Stimulated activated CD8-positive, alpha-beta memory T cell treated with anti-CD3 and anti-CD28 coated beads, Interleukin-4, amount 100 ng/mL, for 1 hour (primary cell): ENCODE measurements at places on chromosomes 4 and X.
A peak's percentile ranks its signal among the peaks of the same experiment; 100 is the strongest.

DNA sequence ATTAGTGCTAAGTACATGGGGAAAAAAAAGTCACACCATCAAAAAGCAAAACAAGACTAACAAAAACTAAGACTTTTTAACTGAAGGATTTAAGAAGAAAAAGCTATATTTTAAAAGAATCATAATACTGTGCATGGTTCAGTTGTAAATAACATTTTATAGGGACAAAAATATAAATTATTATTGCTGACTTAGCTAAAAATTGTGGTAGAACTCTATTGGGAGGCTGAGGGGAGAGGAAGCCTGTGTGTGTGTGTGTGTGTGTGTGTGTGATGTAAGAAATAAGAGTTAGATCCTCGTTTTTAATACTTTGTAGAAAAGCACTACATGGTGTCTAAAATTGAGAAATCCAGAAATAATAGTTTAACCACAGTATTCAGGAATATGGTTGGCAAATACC, 1950.9 kb upstream of the TENM3 start:
- DNase-seq = no peak

DNA sequence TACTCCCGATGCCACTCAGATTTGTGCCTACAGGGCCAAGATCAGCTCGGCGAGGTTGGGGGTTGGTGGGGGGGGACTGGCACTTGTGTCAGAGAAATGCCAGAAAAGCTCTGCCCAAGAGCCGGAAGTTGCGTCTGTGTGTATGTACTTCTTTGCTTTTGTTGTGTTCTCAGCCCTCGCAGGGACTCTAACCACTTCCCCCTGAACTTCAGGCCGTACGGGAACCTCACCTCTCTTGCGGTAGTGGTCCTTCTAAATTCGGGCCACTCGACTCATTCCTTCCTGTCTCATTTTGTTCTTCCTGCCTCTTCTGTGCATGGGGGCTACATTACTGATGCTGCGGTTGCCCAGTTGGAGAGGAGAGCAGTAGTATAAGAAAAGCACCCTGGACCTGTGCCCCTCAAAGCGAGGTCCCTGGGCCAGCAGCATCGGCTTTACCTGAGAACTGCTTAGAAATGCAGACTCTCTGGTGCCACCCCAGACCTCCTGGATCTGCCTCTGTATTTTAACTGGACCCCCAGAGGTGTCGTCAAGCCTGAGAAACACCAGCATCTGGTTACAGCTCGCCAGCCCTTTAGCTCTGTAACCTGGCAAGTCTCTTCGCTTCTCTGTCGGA, 146.3 kb upstream of the RPS6KA3 start:
- DNase-seq = peak; percentile 7

GRCh38 chrX:120660637-120661036, 30.8 kb upstream of the C1GALT1C1 start:
- no peak for DNase-seq

DNA sequence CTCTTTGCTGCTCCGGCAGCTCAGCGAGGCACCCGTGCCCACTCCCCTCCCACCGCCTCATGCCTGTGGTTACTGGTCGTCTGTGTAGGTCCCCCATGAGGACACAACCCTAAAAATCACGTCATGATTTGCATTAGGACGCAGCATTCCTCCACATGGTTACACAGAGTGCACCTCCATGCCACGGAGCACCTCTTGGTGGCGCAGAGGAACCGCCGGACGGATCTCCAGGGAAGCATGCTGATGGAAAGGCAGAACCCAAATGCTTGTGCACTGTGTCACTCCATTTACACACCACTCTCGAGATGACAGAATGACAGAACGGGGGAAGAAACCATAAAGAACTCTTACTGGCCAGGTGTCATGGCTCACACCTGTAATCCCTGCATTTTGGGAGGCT, 22.4 kb downstream of the FAM53A start:
- DNase-seq = no peak

DNA sequence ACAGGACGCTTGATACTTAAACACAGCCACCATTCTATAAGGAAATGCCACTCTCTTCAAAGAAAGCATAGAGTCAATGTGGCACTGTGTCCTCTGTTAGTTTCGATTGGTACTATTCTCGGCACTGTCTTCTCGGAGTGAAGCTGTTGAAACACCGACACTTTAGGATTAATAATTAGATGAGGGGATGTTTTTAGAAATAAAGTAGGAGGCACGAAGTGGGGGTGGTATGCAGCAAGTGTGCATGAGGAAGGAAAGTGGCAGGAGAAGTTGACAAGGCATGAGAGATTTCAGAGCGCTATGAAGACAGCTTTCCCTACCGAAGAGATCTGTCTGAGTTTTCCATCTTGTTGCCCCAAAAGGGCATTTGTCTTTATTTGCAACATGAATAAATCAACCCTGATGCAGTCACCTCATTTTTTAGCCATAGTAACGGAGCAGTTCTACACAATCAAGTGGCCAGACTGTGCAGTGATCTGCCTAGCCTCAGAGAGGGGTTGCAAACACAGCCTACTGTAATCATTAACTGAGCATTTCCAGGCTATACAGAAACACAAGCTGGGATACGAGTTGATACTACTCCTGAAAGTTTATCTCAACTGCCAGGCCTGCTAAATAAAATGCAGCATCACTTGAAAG, 8.3 kb downstream of the GPRIN3 start:
- DNase-seq = no peak

- no peak for DNase-seq
Measured at GRCh38 chr4:142940425-142941330, 94.6 kb upstream of the INPP4B start.

GRCh38 chr4:186161138-186161537, 30.2 kb upstream of the CYP4V2 start:
- DNase-seq = no peak

GRCh38 chr4:73776321-73776729, 36.0 kb downstream of the CXCL8 start:
- DNase-seq = no peak

DNA sequence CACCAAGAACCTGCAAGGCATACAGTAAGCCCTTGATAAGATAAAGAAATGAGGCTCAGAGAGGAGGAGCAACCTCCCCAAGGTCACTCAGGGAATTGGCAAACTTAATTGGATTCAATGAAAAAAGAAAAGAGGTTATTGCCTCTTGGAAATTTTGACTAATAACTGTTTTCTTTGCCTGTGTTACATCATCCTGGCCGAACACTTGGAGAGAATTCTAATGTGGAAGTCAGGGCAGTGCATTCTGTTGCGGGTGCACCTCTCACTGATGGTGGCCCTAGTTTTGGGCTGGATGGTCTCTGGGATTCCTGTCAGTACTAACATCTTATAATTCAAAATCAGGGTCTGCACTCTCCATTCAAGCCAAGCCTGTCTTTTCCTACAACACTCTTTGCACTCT, 186.2 kb upstream of the BCOR start:
- no peak for DNase-seq

DNA sequence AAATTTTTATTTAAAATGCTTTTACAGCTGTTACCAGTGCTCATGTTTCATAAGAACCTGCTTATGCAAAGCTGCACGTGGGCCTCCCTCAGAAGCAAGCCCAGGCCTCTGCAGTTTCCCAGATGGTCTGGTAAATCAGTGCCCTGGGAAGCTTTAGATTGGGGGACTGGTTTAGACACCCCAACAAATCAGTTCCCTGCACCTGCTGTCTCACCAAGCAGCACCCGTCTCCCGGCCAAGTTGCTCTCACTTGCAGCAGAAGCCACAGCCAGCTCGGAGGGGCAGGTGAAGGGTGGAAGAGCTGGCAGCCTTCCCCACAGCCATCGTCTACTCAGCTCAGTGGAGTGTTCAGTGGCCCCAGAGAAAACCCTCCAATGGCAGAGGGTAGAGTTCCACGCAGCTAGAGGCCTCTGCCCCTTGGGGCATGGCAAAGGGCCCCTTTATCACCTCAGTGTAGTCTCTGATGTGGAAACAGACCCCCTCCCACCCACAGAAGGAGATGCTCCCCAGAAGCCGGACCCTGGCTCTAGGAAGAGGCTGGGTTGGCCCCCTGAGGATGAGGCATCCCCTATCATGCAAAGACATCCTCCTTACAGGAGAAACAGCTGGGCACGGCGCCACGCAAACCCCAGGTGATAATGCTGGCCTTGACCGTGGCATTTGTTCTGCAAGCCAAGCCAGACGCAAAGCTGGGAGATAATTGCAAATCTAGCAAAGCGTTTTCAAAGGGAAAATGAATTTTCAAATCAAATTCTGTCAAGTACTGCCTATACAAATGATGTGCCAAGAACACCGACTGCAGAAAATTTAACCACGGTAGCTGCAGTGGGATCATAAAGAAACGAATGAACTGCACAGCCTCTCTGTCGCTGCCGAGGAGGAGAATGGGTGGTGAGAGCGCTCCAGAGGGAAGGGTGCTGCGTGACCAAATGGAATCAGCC, 51.9 kb downstream of the ZFYVE28 start:
- DNase-seq = no peak

GRCh38 chrX:139875841-139876240, 57.0 kb downstream of the ATP11C start:
- DNase-seq = no peak

DNA sequence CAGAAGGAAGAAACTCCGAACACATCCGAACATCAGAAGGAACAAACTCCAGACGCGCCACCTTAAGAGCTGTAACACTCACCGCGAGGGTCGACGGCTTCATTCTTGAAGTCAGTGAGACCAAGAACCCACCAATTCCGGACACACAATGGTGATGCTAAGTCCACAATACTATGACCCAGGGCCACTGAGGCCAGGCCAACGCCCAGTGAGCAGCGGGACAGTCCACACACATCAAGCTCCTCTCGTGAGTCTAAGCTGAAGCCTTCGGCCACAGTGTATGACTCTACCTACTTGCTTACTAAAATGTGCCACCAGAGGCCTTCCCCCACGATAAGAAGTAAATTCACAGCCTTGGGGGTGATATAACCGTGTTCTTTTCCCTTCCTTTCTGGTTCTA, 10.2 kb upstream of the CDKN2AIP start:
- DNase-seq = no peak

DNA sequence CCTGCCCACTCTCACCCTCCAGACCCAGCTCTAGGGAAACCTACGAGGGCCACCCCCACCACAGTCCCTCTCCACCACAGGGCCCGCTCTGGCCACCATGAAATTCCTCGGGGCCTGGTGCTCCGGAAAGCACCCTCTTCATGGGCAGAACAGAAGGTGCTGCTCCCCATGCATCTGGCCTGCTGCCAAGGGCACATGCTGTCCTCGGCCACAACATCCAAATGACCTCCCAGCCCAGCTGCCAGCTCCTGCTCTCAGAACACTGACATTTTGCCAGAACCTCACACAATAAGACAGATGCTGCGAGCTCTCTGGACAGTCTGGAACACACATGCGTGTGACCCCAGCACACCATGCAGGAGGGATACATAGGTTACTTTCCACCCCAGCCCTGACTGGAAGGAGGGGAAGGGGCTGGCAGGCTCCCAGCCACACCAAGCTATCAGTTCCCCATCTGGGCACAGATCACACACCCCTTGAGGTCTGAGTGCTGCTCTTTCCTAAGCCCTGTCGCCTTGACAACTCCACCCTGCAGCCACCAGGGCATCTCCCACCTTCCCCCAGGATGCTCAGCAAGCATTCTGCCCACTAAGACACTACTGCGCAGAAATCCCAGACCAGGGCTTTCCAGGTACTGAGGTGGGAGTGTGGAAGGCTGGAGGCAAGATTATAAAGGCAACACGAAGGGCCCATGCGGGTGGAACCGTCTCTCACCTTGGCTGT, 5.8 kb downstream of the CCNQ start:
- DNase-seq = no peak

DNA sequence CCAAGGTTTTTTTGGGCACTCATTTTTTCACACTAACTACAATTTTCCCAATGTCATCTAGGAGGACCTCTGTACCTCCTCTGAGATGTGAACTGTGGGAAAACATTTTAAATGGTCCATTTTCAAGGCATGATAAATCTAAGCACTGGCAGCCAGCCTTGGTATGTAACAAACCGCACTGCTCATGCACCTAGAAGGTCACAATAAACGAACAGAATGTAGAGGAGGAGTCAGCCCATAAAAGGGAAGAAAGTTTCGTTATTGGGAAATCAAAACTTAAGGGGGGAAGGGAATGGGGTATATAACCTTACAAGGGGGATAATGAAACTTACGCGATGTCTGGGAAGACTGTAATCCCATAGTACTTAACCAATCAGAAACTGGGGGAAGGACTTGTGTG, 16.4 kb downstream of the COX18 start:
- DNase-seq = no peak

- no peak for DNase-seq
Measured at GRCh38 chr4:110184140-110184790, 14.2 kb downstream of the ELOVL6 start.

DNA sequence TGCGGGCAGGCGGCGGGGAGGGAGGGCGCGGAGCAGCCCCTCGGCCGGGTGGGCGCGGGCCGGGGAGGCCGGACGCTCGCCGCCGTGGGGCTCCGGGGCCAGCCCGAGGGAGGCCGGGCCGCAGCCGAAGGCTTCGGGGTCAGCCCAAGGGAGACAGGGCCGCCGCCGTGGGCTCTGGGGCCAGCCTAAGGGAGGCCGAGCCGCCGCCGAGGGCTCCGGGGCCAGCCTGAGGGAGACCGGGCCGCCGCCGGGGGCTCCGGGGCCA, 251 bp downstream of the KIAA0232 start:
- no peak for DNase-seq
